ENCODE measurements at places on chromosomes 2 and 18.

DNA sequence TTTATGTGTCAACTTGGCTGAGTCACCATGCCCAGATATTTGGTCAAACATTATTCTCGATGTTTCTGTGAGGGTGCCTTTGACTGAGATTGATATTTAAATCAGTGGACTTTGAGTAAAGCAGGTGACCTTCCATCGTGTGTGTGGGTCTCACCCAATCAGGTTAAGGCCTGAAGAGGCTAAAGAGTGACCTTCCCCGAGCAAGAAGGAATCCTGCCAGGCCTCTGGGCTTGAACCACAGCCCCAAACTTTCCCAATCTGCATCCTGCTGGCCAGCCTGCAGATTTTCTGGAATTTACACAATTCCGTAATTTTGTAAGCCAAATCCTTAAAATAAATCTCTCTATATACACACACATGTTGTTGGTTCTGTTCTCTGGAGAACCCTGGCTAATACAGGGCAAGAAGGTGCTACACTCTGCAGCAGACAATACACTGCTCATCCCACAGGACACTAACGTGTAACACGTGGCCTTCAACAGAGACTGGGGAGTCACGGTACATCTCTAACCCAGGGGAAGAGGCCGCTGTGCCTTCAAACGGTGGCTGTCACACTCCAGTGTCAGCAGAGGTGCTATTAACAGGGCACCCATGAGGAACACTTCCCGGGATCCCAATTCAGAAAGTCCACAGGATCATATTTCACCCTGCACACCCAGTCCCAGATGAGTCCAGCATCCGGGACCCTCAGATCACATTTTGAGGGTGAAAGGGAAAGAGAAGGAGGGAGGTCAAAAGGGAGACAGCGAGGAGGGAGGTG is 113.1 kb upstream of the ID2 start:
- no peak for DNase-seq

DNA sequence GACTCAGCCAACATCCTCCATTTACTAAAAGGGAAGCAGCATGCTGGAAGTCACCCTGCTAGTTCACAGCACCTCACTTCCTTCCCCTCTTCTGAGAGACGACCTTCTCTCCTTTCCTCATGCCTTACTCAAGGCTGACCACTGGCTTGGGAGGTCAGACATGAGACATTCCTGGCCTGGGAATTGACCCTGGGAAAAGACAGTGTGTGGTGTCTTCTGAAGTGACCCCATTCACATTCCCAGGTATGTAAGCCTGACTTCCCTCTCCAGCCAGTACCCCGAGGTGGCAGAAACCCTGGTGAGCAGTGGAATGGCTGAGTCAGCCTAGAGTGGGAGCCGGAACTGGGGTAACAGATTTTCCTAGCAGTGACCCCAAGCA is 92.4 kb downstream of the PLB1 start:
- no peak for DNase-seq

- DNase-seq = no peak
These were observed 41.9 kb upstream of the TBC1D8 start for GRCh38 chr2:101193033-101193626.

DNA sequence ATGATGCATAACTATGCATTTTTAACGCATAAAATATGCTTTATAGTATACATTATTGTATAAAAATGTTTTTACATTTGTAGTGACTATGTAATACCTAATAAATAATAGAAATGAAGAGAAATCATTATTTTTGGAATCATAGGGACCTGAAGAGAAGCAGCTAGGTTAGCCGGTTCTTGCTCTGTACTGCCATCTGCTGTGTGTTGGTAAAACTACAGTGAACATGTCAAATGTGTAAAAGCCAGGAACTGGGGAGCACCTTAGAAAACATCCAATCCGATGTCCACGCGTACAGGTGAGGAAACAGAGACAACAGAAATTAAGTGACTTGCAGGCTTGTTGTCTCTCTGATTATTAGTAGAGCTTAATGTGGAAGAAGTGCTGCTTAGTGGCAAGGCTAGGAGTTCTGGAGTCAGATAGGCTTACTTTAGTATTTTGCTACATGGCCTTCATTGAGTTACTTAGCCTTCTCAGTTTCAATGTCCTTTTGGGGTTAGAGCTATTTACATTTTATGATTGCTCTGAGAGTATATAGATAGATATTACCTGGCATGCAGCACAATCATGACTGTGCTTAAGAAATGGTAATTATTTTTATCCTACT is 386.5 kb downstream of the DLGAP1 start:
- DNase-seq = peak; percentile 19

DNA sequence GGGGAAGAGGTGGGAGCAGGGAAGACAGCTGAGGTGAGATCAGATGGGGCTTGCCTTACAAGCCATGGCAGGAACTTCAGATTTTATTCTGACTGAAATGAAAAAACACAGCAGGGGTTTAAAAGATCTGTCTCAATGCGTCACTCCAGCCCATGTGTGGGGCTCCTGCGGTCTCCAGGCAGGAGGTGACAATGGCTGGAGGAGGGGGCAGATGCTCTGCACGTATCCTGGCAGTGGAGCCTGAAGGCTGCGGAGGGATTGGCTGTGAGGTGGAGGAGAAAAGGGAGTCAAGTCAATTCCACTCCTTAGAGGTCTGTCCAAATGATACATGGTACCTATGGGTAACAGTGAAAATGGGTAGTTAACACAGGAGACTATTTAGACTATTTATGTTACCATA is 40.5 kb upstream of the KIDINS220 start:
- DNase-seq = no peak

DNA sequence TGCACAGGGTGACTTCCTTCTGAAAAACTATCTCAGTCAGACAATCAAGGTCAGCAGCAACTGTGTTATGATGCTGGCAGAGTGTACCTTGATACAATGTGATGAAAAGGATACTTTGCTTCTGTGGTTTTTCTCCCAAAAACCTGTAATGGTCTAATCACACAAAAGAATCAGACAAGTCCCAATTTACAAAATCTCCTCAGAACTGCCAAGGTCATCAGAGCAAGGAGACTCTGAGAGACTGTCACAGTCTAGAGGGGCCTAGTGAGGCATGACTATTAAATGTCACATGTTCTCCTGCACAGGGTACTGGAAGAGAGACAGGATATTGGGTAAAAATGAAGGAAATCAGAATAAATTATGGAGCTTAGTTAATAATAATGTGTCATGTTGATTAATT is 185.4 kb downstream of the ST6GAL2 start:
- no peak for DNase-seq

GRCh38 chr2:71756280-71756906 is 303.0 kb downstream of the DYSF start:
- no peak for DNase-seq

GRCh38 chr2:74148457-74149246 is 940 bp upstream of the BOLA3 start:
- no peak for DNase-seq

GRCh38 chr2:85353876-85354285 is 447 bp downstream of the RETSAT start:
- DNase-seq = peak; percentile 7

GRCh38 chr18:67092141-67092540 is 424.4 kb downstream of the DSEL start:
- DNase-seq = no peak

- no peak for DNase-seq
These were observed 114.3 kb downstream of the DIS3L2 start for GRCh38 chr2:232075859-232076258.

- DNase-seq = no peak
These were observed 28.2 kb upstream of the ANKRD62 start for GRCh38 chr18:12065397-12065796.

DNA sequence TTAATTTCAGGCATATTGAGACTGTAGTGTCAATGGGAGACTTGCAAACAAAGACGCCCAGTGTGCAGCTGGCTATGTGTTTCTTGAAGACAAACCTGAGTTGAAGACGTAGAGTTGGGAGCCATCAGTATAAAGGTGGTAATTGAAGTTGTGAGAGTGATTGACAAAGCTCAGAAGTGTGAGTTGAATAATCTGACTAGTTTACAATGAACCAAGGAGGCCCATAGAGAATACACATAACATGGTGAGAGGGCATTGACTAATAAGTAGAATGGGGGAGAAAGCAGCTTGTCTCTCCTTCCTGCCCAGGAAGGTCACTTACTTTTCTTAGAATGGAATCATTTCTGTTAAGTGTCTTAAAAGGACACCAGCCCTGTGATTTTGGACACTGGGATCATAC is 14.1 kb downstream of the SP110 start:
- no peak for DNase-seq

- DNase-seq = no peak
These were observed 1667.4 kb upstream of the SLC39A10 start for GRCh38 chr2:193989645-193990044.

- DNase-seq = no peak
These were observed 2.5 kb upstream of the EGR4 start for GRCh38 chr2:73295751-73296400.

DNA sequence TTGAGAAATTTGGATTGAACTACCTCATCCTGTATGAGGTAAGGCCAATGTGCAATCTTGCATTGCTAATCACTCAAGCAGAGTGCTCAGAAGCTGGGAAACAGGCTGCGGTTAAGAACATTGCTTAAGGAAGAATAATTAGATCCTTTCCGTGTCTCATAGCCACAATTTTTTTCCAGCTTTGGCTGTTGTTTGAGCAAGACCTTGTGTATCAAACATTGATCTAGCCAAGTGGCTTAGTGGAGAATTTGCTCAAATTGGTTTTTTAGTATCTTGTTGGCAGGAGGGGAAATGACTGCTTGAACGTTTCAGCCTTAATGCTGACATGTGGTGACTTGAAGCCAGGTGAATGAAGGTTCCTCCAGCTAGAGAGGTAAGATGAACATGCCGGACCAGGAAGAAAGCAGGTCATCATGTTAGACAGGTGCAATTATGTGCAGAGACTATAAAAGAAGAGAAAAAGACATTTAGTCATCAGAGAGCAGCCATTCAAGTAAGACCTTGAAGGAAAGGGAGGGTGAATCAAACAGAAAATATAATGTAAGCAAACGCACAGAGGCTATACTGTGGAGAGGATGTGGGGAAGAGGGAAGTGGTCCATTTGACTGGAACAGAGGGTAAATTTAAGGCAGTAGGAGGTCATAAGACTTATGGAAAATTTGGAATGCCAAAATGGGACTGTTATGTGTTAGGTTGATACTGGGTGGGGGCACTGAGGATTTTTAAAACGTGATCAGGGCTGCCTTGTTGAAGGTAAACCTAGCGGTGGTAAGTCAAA is 98.9 kb upstream of the CYP1B1 start:
- no peak for DNase-seq

GRCh38 chr2:38586931-38587330 is 15.8 kb downstream of the HNRNPLL start:
- DNase-seq = no peak

GRCh38 chr18:49959176-49959575 is 145.8 kb upstream of the ACAA2 start:
- DNase-seq = no peak

DNA sequence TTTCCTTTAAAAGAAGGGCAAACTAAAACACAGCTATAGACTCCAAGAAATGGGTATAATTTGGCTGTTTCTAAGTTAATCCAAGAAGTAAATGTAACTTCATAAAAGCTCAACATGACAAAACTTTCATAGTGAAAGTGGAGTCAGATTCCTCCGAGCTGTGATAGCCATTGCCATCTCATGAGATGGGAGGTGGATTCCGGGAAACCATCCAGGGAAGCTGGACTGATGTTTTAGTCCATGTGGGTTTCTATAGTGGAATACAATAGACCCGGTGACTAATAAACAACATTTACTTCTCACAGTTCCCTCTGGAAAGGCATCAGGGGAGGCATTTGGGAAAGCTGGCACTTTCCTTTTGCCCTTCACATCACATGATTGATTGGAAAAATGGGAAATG is 10.0 kb upstream of the LAPTM4A start:
- DNase-seq = no peak

- no peak for DNase-seq
These were observed 27.2 kb downstream of the ATP8B1 start for GRCh38 chr18:57775937-57776336.

- DNase-seq = peak; percentile 46
These were observed 1.3 kb downstream of the HDAC4 start for GRCh38 chr2:239399433-239399920.

GRCh38 chr2:18435426-18436037 is 124.9 kb downstream of the RDH14 start:
- DNase-seq = no peak

DNA sequence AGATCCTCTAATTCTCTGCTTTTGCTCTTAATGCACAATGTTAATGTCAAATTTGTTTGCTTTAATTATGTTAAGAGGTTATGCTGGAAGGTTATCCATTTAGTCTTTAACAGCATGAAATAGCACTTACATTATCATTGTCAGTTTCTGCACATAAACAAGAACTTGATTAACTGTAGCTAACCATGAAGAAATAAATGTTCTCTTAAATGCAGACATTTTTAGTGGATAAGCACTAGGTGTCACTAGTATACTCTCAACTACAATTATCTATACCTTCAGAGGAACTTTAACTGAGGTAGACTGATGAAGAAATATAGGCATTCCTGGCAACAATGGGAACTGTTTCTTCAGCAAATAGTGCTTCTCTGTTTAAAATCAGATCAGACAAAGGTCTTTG is 178.8 kb upstream of the CHST9 start:
- no peak for DNase-seq

DNA sequence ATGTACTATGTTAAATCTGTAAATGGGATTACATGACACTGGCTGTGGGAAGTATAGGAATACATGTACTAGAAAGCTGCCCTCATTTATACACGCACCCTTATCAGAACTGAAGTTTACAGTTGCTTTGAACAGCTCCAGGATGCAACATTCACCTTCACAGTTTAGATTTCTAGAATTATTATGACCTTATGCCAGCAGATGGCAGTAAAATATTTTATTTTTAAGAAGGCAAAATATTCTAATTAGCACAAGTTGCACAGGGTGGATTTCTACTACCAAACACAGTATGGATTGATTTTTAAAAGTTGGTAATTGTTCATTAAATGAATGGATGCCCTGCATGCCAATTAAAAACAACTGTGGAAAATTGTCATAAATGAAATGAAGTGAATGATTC is 670.4 kb downstream of the KCNJ3 start:
- no peak for DNase-seq

DNA sequence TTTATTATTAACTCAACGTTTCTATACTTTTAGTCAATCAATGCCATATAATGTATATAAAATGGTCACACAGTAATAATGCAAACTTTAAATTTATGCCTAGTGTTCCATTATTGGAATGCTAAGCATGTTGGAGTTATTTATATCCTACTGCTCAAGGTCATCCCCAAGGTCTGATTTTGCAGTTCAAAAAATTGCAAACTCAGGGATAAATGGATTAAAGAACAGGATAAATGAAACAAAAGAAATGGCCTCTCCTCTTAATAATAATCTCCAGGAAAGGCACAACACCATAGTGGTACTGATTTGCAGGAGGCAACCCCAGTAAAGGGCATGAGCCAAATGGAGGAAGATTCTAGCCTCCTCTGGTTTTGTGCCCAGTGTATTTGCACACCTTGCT is 436.4 kb downstream of the EPHA4 start:
- DNase-seq = no peak

DNA sequence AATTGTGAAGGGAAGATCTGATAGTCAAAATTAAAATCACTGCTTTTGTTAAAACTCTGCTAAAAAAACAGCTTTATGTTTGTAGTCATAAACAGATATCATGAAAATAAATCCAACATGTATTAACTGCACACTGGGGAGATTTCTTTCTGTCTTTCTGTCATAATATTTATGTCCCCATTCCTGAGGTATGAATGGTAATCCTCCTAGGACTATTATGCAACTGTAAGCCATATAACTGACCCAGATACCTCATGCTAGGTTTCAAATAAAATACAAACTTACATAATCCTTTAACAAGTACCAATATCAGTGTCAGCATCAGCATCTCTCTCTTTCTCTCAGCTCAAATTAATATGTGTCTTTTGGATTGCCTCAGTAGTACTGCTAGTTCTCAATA is 18.2 kb downstream of the IFIH1 start:
- no peak for DNase-seq
